Nephron progenitor cell (in vitro differentiated cells): ENCODE measurements at places on chromosomes 4 and X.

DNA sequence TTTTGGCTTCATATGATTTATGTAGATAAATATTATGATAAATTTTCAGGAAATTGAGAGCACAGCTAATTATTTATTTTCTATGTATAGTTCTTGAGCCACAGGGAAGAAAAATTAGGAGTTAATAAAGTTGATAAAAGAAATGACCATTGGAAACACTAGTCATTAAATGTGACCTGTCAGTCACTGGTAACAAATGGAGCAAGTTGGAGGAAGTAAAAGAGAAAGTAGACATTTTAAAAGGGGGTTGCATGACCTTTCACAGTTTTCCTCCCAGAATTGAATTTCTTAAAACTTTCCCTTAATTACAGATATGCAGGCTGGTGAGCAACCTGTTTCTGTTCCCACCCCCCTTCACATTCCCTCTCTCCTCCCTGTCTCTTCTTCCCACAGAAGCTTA is 5.3 kb downstream of the SMIM9 start:
- DNase-seq: no peak

DNA sequence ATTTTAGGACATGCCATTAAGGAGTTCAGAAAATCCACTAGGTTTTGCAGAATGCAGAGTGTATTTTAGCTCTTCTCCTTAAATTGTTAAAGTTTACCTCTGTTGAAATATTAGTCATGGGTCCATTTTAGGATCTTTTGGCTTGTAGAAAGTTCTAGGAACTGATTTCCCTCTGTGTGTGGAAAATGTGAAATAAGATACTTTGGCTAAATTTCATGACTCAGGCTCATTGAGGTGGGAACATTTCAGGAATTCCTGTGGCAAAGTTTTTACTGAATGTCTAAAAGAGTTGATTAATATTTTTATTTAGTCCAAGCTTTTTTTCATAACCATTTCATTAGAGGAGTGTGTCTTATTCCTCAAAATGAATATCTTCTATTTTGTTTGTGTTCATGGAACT is 7.0 kb downstream of the FHIP1A start:
- DNase-seq: no peak

GRCh38 chr4:128410037-128410436 is 122.4 kb upstream of the PGRMC2 start:
- DNase-seq: no peak

- DNase-seq: peak; percentile 57
Observed at GRCh38 chr4:21697583-21697982, 251.0 kb downstream of the KCNIP4 start.

DNA sequence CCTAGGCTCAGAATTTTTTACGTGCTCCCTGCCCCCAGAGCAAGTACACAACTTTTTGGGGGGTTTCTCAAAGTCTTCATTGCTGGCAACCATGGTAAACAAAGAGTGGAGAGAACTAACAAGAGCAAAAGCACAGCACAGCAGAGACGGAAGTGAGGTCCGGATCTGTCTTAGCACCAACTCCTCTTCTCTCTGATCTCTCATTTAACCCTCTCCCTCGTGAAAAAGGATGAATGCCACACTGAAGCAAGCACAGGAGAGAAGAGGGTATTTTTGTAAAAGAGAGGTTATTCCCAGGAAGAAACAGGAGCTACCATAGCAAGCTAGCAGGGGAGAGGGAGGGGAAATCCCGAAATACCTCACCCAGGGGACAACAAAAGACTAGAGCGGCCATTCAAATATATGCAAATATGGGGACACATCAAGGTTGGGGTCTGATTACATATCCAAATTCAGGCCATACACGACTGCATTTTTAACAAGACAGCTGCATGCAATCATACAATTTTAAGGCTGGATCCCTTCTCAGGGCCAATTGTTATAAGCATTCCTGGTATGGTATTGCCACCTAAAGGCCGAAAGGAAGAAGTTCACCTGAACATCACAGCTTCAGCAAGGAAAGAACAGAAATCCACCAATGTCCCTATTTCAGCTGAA is 46.6 kb downstream of the CD40LG start:
- peak; percentile 3 for DNase-seq
